ENCODE measurements at places on chromosomes 3 and 15.

DNA sequence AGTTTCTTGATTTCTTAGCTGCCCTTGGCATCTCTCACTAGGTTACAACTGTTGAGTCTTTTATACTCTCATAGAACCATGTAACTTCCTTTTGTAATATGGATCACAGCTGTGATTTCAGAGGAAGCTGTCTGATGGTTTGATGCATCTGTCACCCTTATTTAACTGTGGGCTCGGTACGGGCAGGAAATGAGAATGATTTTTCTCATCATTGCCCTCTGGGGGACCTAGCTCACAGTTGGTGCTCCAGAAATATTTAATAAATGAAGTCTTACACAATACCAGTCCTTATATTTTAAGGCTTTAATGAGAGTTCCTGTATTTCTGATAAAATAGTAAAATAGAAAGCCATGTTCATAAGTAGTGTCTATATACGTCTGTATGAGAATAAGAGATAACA is 151.2 kb downstream of the EBLN2 start:
- no peak for DNase-seq

DNA sequence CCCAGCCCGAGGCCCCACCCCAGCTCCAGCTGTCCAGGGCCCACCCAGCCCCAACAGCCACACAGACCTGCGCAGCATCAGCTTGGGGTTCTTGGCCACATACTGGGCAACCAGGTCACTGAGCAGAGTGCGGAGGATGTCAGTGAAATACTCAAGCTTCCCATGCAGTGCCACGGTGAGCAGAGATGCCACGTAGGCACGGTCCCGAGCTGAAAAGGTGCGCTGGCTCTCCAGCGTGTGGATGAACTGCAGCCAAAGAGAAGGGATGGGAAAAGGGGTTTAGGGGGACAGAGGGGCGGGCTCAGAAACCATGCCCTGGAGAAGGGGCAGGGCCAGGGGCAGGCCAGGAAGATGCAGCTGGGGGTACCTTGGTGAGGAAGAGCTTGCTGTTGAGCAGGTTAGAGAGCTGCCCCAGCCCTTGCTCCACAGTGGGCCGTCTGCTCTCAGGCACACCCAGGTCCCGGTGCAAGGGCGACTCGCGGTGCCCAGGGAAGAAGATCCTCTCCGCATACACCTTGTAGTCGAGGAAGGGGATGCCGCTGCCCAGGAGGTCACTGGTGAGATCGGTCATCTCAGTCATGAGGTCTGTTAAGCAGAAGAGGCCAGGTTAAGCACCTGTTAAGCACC is 17.4 kb downstream of the PLXNB1 start:
- no peak for DNase-seq

DNA sequence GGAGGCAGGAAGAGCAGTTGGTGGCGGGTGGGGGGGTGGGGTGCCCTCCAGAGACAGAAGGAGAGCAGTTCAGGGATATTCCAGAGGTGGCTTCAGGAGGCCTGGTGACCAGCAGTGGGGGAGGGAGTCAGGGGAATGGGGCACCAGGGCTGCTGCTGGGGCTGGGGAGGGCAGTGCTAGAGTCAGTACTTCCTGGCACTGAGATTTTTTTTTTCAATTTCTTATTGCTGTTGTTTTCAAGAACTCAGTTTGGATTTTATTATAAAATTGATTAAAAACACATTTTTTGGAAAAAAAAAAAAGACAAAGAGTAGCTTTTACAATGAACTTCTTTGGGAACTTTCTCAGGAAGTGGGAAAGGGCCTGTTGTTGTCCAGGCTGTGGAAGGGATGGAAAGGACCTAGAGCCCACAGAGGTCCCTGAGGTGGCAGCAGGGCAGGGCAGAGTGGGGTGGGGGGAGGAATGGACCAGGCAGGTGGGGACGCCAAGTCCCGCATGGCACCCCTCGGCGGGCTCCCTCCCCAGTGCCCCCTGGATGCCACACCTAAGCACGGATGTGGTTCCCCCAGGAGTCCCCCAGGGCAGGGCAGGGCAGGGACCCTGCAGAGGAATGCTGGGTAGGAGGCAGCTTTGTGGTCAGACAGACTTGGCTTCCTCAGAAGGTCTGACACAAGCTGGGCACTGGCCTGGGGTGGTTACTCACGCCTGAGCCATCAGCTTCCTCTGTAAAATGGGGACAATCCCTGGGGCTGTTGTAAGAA is 8.5 kb upstream of the ANPEP start:
- no peak for DNase-seq

DNA sequence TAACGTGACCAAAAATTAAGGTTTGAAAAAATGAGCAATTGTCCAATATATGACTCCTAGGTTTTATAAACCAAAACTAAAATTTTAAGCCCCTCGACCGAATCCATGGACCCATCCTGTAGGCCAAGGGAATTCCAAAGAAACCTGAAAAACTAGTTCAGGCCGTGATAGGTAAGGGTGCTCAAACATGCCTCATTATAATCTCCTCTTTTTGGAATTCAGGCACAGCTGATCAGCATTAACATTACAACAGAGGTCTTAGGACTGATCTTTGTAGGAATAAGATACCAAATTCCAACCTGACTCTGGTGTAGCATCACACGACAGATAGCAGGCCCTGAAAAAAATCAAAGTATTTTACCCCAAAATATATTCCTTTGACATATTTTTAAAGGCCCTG is 155.7 kb downstream of the NEK10 start:
- no peak for DNase-seq

DNA sequence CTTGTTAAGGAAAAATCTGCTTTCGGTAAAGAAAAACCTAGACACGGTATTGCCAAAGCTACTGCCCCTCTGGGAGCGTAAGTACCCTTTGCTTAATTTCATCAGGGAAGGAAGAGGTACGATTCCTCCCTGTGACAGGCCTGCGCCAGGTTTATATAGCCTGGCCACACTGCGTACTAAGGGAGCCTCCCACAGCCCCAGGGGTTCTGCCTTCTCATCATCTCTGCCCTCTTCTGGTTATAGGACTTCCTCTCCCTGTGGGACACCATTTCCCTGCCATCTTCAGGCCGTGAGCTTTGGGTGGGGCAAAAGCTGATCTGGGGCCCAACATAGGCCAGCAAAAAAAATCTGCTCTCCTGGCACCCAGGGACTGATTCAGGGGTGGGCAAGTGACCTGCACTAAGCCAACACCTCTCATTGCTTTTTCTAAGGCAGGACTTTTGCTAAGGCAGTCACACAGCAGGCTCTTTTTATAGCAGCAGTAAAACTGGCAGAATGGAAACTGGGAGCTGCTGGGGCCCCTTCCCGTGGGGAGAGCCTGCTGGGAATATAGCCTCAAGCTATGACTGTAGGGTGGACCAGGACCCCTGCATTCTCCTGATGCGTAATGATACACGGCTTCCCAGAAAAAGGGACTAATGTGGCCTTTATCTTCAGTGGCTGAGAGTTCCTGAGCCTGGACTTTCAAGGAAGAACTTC is 76.2 kb downstream of the PRICKLE2 start:
- DNase-seq = no peak

DNA sequence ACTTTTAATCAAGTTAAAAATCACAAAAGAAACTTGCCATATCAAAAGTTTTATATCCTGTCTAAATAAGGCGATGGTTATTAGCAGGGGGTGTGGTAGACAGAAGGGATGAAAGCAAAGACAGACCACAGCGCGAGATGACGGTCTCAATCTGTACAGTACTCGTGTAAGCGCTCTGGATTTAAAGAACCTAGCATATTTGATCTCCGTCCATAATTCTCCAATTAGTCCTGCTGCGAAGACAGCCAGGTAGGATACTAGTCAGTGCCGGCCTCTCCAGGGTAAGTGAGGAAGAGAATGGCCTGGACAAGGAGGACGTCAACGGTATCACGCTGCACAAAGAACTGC is 701 bp downstream of the SGO1 start:
- DNase-seq = no peak

DNA sequence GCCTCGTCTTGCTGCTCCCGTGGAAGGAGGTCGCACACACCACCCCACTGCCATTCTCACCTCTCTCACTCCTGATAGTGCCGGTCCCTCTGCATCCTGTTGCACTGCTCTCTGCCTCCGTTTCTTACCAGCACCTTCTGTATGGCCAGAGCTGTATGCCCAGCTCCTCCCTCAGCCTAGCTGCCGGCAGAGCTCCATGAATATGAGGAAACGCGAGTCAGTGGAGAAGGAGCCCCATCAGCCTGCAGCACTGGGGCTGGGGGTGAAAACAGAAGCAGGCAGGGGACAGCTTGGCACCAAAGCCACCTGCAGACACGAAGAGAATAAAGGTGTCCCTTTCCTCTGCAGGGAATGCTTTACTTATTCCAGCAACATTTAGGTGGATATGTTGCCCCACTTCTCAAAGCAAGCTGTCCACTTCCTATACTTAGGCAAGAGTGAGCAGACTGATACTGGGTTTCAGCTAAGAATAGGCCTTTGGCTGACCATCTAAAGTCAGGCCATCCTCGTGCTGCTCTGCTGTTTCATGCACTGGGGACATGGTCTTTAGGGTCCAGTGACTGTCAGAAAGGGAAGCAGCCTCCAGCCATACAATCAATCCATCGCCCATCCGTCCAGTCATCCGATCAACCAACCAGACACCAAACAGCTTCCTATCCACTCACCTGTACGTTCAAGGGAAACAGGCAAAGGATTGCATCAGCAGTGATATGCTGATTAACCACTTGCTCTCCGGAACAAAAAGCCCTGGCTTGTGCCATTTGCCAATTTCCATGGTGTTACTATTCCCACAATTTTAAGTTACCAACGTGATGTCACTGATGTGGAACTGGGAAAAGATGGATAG is 222.7 kb downstream of the XXYLT1 start:
- DNase-seq = no peak

DNA sequence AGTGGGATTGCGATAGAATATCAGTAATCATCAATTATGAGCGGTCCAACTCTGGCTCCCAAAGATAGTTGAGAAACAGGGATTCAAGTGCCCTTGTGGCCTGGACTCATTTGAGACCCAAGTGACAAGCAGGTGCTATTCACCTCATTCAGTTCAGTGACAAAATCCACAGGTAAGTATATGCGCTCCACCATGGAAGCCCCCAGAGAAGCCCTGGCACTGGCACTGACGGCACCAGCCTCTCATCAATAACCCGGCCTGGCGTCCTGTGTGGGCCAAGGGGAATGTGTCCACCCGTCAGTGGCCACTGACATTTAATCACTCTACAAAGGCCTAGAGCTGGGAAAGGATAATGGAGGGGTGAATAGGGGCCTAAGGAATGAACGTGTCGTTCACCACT is 117.2 kb downstream of the ADCY5 start:
- no peak for DNase-seq

DNA sequence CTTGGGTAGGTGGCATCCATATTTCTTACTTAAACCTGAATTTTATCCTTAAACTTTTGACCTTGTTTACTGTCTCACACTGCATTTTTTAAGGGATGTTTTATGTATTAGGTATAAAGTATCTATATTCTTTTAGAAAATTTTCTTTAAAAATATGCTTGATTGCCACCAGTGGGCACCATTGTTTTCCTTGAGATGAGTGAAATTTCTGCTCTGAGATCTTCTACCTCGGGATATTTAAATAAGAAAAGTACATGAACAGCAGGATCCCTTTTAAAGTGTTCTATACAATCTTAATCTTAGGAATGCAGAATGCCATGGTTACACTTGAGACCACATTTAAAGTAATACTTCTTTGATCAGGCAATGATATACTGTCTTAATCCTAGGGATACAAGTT is 108.7 kb downstream of the SLMAP start:
- DNase-seq = no peak

GRCh38 chr3:162072656-162073164 is 576.1 kb downstream of the OTOL1 start:
- DNase-seq = no peak

DNA sequence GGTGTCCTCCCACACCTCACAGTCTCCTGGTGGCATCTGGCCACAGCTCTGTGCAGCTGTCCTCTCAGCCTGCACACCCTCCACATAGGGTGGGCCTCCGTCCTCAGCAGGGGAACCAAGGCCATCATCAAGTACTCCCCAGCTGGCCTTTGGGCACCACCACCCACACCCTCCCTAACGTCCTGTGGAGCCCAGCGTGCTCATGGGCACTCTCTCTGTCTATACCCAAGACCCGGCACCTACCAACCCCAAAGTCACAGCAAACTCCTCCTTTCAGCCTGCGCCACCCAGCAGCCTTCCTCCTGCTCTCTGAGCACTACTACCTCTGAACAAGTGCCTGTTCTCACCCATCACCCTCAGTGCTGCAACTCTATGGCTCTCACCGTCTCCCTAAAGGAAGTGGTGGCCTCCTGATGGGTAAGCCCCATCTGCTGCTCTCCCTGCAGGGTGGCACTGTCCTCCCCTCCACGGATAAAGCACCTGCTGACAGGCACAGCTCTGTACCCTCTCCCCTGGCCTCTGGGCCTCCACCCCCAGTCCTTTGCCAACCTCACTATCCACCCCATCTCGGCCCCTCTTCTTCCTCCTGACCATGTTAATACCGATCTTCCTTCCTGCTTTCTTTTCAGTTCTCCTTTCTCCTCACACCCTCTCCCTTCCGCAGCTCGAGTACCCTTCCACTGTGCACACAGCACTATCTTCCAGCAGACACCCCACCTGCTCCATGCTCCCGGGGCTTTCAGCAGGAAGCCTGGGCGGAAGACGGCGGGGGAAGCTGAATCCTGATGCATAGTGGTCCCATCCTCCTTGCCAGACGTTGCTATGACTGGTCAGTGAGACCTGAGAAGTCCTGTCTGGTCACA is 31.5 kb downstream of the SLC41A3 start:
- DNase-seq = no peak

- no peak for DNase-seq
These were observed 12.3 kb downstream of the THBS1 start for GRCh38 chr15:39593071-39593655.

DNA sequence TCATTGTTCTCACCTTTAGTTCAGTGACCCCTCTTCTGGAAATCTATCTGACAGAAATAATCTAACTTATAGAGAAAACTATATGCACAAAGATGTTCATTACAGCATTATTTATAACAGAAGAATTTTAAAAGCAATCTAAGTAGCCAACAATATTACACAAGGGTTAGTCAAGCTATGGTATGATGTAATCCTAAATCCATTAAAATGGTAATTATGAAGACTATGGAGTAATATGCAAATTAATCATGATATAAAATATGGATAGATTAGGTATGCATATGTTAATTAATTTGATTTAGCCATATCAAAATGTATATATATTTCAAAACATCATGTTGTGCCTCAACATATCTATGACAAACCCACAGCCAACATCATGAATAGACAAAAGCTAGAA is 17.7 kb upstream of the HERC1 start:
- DNase-seq = no peak

DNA sequence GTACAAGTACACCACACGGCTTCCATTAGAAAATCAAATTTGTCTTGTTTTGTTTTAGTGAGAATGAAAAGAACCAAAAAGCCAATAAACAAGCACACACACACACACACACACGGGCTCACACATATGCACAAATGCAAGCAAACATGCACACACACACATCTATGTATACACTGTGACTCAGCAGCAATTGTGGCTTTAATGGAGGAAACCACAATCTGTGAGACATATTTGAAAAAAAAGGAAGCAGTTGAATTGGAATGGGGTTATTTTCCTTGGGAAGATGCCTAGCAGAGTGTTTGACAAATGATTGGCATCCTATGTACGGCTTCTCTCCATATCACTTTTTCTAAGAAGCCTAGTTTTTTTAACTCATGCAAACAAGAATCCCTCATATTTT is 201.1 kb upstream of the ARRDC4 start:
- no peak for DNase-seq

Measured in activated CD4-positive, alpha-beta T cell treated with anti-CD3 and anti-CD28 coated beads, Interleukin-2, amount 50 U/mL, for 4 hours (primary cell).